Left forelimb (tissue), 1 donor: ENCODE measurements at places on chromosomes 3 and 15.

- DNase-seq = no peak
Measured at GRCh38 chr15:50241684-50242450, 23.7 kb downstream of the HDC start.

- no peak for DNase-seq
Measured at GRCh38 chr15:69320977-69321554, 22.4 kb downstream of the PAQR5 start.

GRCh38 chr3:18238746-18239331 lies 186.3 kb downstream of the SATB1 start:
- DNase-seq = no peak

DNA sequence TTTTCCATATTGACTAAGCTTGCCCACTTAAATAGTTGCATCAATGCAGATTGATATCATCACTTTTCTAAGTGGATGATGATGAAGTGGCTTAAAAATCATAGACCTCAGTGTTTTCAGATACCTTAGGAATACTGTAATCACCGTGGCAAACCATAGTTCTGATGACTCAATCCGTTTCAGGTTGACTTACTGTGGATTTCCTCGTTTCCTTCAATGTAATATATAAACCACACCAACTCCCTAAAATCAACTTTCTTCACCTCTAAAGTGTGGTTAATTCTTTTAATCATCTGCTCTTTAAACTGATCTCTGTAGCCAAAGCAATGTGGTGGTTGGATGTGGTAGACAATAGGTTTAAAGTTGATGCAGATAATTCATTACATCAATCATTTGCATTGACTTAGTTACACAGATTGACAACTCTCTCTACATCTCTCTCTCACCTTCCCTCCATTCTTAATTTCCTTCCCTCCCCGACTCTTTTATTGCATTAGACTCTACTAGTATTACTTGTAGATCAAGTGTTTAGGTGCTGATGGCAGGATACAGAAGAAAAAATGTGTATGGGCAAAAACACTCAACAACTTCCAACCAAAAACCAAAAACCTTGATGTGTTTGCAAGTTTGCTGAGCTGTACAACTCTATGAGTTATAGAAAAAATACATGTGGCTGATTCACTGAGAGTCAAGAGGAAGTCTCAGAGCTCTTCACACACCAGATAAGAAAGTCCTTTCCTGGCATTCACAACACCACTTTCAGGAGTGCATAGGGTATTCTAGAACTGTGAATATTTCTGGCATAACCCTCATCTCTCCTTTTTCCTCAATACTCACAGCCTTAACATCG lies 243.5 kb downstream of the NFKBIZ start:
- no peak for DNase-seq

DNA sequence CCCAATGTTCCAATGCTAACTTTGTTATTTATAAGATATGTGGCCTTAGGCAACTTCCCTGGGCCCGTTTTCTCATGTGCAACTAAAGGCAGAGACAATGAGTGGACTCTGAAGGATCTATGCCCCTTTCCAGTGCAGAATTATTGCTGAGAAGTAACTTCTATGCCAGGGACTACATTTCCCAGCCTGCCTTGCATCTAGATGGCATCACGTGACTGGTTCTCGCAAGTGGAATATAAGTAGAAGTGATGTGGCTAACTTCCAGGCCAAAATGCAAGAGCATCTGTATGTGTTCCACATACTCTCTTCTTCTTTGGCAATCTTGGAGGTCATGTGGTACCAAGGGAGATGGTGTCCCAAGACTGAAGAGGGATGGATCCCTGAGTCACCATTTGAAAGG lies 674.4 kb downstream of the NTRK3 start:
- DNase-seq = no peak
